ENCODE measurements at places on chromosomes 16 and 17. TPM values are rescaled to one million over a fixed set of nuclear protein-coding genes. Genes with fewer than 3 reads are reported as not detected.

- DNase-seq: peak; percentile 91
These were observed 219.9 kb downstream of the ENGASE start for GRCh38 chr17:79294459-79295071.

Gene GPR142
- total RNA-seq: 2.1 TPM

DNA sequence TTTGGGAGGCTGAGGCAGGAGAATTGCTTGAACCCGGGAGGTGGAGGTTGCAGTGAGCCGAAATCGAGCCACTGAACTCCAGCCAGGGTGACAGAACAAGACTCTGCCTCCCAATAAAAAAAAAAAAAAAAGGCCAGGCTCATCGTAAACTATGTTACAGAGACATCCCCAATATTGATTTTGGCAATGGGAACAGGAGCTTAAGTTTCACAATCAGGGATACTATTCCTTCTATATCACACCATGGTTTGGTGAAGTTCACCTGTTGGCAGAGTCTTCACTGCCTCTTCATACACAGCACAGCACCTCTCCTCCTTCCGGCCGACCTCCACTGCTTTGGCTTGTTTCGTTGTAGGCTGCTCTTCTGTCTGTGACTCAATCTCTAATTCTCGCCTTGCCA is 21.2 kb downstream of the UTP6 start:
- DNase-seq: no peak

Gene RILP
- 12.0 TPM for total RNA-seq

Gene IFI35
- 24.8 TPM for total RNA-seq

DNA sequence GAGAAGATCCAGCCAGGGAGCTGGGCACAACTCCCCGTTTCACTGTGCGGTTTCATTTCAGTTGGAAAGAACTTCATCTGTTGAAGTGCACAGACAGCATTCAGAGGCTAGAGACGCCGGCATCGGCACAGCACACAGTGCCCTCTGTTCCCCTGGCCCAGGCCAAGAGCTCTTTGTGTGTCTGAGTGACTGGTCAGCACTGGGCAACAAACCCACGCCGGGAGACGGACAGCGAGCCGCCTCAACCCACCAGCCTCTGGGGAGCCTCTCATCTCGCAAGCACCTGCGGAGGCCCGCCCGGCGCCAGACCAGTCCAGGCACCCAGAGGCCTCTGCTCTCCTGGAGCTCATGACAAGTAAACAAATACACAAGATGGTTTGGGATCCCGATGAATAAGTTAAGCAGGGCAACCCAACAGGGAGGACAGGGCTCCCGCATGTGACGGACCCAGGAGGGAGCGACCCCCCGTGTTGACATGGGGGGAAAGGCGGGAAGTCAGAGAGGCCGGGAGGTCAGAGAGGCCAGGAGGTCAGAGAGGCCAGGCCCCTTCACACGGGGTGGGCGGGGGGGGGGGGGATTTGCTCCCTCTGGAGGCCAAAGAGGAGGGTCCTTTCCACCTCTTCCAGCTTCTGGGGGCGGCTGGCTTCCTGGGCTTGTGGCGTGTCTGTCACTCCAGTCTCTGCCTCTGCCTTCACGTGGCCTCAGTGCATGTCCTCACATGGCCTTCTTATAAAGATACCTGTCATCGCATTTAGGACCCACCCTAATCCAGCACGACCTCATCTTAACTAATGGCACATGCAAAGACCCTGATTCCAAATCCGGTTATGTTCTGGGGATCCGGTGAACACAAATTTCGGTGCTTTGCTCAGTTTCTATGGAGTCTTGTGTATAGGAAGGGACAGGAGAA is 25.8 kb upstream of the KLHDC4 start:
- DNase-seq: peak; percentile 76

- DNase-seq: no peak
These were observed 6.3 kb downstream of the CTRB1 start for GRCh38 chr16:75225092-75225491.
